GM04504 (cell line): ENCODE measurements at places on chromosomes 3 and 15.

- DNase-seq, result no peak
Observed at GRCh38 chr3:119145128-119145499, 851 bp upstream of the TEX55 start.

- no peak for DNase-seq
Observed at GRCh38 chr15:52844823-52845222, 54.7 kb upstream of the ONECUT1 start.

DNA sequence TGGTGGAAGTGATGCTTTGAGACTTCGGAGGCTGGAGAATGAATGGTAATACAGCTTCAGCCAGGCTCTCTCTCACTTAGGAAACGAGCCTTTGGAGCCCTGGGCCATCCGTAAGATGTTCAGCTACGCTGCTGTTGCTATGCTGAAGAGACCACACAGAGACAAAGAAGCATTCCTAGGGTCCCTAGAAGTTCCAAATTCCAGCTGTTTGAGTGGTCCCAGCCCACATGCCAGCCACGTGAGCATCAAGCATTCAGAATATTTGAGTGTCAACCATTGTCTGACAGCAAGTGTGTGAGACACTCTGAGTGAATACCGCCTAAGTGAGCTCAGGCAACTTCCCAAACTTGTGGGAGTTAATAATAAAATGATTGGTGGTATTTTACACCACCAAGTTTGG is 212.9 kb downstream of the CD47 start:
- DNase-seq, result no peak

DNA sequence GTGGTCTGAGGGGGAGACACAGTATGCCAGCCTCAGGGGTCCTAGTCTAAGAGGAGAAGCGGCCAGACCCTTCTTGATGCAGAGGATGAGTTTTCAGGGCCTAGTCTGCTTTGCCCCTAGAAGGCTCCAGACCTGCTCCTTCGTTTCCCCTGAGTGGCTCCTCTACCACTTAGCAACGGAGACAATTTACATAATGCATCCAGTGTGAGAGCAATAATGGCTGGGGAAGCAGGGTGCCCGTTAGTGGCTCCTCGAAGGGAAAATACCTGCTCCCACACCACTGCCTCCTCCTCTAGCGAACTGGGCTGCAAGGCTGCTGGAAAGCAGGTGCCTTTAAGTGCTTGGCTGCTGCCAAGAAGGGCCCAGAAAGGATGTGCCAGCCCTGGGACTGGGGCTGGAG is 38.9 kb downstream of the CACNA2D2 start:
- no peak for DNase-seq

- no peak for DNase-seq
Observed at GRCh38 chr3:119700269-119700919, 2.4 kb upstream of the CFAP91 start.

DNA sequence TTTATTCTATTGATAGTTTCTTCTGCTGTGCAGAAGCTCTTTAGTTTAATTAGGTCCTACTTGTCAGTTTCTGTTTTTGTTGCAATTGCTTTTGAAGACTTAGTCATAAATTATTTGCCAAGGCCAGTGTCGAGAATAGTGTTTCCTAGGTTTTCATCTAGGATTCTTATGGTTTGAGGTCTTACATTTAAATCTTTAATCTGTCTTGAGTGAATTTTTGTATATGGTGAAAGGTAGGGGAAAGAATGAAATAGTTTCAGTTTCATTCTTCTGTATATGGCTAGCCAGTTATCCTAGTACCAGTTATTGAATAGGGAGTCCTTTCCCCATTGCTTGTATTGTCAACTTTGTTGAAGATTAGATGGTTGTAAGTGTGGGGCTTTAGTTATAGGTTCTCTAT is 10.6 kb upstream of the GCSAM start:
- no peak for DNase-seq

GRCh38 chr15:68333775-68334470 is 56.4 kb downstream of the FEM1B start:
- DNase-seq, result no peak

DNA sequence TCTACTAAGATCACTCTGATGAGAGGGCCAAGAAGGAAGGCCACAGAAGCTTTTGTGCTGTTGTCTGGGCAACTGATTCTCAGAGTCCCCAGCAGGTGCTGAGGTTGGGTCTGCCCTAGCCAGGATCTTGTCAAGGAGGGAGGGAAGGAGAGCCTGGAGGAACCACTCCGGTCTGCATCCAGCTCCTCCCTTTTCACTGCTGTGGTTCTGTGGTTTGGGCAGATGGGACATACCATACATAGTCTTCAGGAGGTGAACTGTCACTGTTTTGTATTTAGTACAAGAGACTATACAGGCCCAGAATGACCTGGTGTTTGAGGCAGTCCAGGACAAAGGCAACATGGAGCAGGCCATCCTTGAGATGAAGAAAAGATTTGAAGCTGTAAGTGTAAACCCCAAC is 21.9 kb downstream of the C3orf62 start:
- no peak for DNase-seq

DNA sequence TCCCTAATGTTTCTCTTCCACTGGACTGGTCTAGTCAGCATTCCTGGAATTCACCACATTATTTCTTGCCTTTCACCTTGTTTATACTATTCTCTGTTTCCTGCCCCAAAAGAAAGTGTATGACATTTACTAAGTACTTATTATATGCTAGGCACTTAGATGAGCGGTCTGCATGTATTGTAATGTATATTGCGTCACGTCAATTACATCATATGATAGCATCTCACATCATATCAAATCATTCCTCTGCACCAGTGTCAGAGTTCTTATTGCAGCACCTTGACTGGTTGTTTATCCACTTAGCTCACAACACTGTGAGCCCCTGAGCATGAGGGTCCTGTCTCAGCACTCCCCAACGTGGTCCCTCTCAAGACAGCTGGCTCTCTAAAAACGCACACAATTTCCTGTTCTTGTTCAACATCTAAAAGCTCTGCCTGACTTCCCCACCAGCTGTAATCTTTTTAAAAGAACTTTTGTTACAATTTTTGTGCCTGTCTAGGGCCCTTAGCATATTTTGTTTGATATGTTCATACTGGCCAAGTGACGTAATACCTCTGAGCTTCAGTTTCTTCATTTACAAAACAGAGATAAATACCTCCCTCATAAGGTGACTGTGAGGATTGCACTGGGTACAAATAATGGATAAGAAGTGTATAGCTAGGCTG is 58.8 kb downstream of the ARHGAP31 start:
- DNase-seq, result peak; percentile 39

DNA sequence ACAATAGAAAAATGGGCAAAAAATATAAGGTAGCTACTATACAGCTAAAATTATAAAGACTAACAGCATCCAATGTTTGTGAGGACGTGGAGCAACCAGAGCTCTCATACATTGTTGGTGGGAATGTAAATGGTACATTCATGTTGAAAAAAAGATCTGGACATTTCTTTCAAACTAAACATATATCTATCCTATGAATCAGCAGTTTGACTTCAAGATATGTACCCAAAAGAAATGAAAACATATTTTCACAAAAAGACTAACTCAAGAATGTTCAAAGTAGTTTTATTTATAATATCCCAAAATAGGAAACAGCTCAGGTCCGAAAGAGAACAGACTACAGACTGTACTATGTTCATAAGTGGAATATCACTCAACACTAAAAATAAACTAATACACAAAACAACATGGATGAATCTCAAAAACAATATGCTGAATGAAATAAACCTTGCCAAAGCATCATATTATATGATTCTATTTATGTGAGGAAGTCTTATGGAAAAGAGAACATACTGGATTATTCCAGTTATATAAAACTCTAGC is 8.8 kb upstream of the TTBK2 start:
- DNase-seq, result no peak

GRCh38 chr3:180018543-180018942 is 18.2 kb downstream of the PEX5L start:
- DNase-seq, result no peak

DNA sequence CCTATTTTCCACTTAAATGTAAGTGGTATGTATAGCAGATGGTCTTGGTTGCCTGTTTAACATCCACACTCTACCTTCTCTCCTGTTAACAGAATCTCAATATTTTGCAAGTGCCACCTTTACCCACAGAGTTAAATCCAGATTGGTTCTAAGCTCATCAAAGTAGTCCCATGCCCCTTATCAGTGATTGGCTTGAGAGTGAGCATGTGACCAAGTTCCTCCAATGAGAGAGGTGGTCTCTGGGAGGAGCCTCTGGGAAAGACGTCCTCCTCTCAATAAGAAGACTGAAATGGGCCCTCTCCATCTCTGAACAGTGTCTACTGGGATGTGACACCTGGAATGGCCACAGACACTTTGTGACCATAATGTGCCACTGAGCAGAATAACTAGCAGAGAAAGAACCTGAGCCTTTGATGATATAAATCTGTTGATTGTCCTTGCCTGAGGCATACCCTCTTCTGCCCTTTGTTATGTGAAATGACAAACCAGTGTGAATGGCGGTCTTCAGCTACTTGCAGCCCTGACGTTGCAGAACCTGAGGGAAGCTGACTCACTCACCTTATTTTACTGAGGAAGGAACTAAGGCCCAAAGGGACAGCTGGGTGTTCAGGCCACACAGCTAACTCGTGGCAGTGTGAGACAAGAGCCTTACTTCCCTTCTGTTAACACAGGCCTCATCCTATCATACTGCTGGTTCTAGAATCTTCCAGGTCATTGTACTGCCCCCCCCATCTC is 42.4 kb upstream of the LARS2 start:
- no peak for DNase-seq

DNA sequence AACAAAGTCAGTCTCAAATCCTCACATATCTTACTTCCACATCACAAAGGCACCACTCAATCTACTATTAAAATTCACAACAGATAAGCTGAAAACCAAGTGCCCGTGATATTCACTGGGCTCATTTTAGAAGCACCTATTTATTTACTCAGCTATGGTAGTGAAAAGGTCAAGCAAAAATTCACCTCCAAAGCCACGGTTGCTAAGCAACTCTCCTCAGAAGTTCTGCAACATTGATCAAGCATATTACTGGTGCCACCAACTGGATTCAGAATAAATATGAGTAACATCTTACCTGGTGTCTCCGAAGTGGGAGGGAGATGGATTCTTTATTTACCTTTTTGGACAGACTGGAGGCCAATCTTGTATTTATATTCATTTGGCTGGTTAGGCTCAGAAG is 714.8 kb downstream of the FHIT start:
- DNase-seq, result no peak

- DNase-seq, result no peak
Observed at GRCh38 chr3:133896002-133896761, 500 bp upstream of the RAB6B start.

DNA sequence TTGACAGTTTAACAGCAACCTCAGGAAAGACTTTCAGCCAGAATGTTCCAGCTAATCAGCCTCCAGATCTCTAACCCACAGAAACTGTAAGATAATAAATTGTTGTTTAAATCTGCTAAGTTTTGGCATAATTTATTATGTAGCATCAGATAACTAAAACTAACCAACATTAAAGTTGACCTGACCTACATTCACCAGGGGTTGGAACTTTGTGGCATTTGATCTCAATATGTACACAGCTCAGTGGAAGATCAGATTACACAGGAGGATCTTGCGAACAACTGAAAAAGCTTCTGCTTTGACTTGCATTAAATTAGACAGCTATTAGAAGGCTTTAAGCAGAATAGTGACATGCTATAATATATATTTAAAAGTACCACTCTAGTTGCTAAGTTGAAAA is 91.4 kb upstream of the POU1F1 start:
- DNase-seq, result no peak

- DNase-seq, result no peak
Observed at GRCh38 chr3:39142067-39142466, 11.3 kb downstream of the CSRNP1 start.

GRCh38 chr3:170321321-170322034 is 36.0 kb upstream of the SKIL start:
- no peak for DNase-seq

DNA sequence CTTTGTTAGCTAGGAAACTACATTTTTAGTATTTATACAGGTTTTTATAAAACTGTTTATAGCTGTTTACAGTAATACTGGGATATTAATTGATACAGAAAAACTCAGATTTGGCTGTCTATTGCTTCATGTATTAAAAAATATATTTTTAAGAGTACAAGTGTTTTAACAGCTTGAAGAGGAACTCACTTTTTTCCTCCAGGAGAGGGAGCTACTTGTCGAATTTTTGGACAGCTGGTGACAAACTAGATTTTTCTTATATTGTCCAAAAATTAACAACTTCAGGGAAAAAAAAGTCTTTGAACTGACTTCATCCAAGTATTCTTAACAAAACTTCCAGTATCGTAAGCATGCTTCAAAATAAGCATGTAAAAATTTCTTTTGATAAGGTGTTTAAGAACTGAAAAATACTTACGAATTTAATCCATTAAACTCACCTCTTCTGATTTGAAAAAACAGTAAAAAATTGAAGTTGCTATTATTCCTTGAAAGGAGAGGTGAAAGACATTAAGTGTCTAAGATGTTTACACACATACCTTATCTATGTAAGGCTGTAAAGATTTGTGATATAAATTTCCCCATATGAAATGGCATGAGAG is 4.0 kb downstream of the DIPK2A start:
- peak; percentile 31 for DNase-seq

- no peak for DNase-seq
Observed at GRCh38 chr15:89937365-89938350, 24.9 kb upstream of the ARPIN start.

DNA sequence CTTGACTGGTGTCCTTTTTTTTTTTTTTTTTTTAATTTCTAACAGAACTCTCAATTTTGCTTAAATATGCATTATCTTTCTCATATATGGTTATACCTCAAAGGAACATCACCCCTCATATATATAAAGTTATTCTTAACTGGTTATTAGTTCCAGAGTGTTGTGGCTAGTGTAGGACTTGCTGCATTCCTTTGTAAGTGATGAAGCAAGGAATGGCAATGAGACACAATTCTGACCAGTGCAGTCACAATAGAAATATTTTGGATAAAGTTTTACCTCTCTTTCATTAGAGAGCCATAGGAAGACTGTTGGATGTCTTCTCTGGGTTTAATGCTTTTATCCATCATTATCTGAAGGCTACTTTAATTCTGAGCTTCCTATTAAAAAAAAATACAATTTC is 75.5 kb upstream of the CBLB start:
- no peak for DNase-seq

DNA sequence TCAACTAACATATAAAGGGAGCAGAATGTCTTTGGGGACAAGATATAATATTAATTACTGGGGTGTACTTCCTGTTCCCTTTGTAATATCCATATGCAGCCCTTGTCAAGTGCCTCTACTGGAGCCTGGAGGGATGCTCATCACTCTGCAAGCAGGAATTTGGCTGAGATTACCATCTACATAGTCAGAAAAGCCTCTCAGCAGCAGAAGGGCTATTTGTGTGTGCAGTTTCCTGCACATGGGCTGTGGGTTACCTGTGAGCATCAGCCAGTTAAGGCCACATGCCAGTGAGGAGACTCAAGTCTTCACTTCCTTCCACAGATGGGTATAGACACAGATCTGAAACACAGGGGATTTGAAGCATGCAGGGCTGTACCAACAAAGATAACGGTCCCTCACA is 278.1 kb upstream of the PLSCR5 start:
- DNase-seq, result no peak
